NCI-H1417 treated with DMSO at 0.1 percent for 48 hours (cell line): ENCODE measurements at places on chromosomes 4 and X.
A peak's percentile ranks its signal among the peaks of the same experiment; 100 is the strongest.

DNA sequence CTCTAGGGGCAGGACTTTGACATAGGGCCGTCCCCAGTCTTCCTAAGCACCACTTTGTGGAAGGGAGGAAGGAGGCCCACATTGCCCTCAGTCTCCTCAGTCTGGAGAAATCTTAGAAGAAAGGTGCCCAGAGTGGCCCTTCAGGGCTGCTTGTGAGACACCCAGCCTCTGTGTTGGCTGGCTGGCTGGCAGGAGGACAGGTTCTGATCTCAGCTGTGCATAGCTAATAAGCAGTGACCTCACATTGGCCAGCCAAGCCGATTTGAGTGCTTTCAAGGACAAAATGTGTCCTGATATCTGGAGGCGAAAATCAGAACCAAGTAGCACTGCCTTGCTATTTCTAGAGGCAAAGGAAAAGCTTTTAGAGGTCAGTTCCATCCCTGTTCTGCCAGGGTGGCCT is 211.5 kb downstream of the BCOR start:
- DNase-seq, result no peak

DNA sequence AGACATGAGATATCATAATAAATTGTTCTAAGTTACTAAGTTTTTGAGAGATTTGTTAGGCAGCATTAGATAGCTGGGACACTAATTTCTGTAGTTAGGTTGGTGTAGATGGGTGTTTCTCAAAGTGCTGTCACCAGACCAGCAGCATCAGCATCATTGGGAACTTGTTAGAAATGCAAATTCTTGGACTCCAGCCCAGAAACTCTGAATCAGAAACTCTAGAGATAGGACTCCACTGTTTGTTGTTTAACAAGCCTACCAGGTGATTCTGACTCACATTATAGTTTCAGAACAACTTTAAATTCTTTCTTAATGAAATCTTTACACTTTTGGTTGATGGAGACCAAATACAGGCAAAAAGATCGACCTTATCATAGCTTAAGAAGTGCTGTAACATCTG is 173.7 kb downstream of the PABPC4L start:
- DNase-seq, result no peak

DNA sequence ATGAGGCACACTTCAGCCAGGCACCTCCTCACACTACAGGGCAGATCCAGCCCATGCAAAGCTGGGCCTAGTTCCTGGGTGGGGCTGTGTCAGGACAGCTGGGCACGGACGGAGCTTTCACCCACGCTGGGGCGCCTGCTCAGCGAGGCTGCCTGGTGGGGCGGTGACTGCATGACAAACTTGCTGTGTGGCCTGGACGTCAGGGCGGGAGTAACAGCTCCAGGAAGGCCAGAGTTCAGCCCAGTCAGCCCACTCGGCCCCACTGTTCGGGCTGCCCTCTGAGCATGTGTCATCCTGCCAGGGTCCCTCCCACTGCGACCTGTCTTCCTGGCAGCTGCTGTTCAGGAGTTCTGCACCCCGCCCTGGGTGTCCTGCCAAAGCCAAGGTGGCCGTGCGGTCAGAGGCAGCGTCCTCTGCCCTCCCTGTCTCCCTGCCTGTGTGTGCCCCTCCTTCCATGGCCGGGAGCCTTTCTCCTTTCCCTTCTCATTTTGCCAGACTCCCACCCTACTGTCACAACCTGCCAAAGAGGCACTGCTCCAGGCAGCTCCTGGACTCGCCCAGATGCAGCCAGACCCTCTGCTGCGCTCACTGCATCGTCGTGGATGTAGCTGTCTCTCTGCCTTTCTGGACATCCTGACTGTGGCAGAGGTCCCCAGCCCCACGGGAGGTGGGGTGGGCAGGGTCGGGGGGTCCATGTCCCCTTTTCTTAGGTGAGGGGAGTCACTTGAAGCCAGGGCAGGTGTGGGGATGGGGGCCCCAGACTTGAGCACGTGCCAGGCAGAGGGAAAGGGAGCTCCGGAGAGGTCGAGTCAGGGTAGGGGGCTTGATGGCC is 33.0 kb upstream of the KIAA0232 start:
- no peak for DNase-seq

GRCh38 chr4:112592717-112593116 is 44.0 kb downstream of the ZGRF1 start:
- DNase-seq, result no peak

GRCh38 chr4:101066626-101067170 is 280.6 kb downstream of the PPP3CA start:
- no peak for DNase-seq

GRCh38 chr4:89658701-89659024 is 178.3 kb downstream of the SNCA start:
- DNase-seq, result no peak

- no peak for DNase-seq
Measured at GRCh38 chr4:186149872-186150271, 41.5 kb upstream of the CYP4V2 start.

DNA sequence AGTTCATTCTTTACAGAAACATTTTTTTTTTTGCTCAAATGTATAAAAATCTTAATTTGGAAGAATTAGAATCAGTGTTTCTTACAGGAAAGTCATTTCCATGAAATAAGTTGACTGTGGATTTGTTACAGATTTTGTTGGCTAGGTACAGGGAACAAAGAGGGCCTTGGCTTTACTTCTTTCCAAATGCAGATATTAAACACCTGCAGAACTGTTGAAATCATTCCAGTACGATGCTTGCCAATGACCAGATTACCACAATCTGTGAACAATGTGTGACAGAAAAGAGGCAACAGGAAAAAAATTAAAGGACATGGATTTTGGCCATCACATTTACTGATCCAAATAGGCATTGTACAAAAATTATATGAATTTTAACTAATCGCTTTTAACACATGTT is 70.8 kb downstream of the ANXA10 start:
- DNase-seq, result no peak

GRCh38 chrX:24465532-24465865 is 413 bp downstream of the PDK3 start:
- DNase-seq, result no peak

GRCh38 chr4:84870398-84871163 is 95.9 kb downstream of the WDFY3 start:
- DNase-seq, result no peak

DNA sequence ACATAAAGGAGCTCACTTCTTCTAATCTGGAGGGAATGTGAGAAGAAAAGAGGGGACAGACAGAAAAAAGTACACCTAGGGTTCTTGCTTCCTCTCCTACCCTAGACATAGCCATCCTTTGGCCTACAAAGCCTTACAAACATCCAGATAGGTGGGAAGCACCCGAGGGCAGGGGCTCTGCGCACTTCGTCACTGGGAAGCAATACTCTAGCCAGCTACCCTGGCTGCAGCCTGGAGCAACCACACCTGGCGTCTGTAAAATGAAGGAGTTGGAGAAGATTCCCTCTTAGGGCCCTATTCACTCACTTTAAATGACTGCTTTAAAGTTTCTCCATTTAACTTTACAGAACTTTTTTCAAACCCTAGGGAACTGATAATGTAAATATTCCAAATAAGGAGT is 65.7 kb upstream of the NOCT start:
- DNase-seq, result no peak

GRCh38 chr4:955931-956381 is 17.4 kb downstream of the DGKQ start:
- no peak for DNase-seq

DNA sequence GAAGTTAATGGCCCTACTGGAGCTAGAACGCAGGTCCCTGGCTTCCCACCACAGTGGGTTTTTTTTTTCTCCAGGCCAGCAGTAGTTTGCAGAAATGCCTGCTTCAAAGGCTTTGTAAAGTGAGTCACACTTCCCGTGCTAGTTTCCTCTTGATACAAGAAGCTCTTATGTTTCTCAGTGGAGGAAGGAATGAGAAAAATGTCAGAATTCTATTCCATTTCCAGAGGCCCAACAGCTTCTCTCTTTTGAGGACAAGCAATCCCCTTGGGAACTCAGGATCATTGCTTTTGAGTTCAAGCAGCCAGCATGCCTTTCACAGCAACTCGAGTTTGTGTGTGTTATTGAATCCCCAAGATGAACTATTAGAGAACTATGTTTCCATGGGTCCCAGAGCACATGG is 134.3 kb downstream of the GUCY2F start:
- no peak for DNase-seq

- no peak for DNase-seq
Measured at GRCh38 chr4:145814246-145814645, 124.4 kb downstream of the ZNF827 start.

- DNase-seq, result peak; percentile 34
Measured at GRCh38 chr4:10015140-10015753, 6.0 kb downstream of the SLC2A9 start.

- DNase-seq, result no peak
Measured at GRCh38 chrX:148774276-148774675, 273.9 kb downstream of the AFF2 start.

DNA sequence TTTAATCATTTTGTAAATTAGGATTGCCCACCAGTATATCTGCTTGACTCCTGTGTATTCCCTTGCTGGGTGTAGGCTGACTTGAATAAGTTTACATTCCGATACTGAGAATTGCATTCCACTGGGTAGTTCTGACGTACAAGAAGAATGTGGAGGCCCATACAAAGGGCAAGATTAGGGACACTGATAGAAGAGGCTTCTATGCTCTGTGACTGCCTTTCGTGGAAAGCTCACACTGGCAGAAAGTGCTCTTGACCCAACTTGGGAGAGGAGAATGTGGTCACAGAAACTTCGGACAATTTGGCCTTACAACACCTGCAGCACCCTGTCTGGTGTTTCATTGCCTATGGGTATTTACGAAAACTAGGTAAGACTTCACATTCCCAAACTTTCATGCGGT is 126.3 kb downstream of the RAPGEF2 start:
- DNase-seq, result no peak

- no peak for DNase-seq
Measured at GRCh38 chr4:121464854-121465253, 84.0 kb upstream of the QRFPR start.

- no peak for DNase-seq
Measured at GRCh38 chr4:19512086-19512485, 739.6 kb upstream of the SLIT2 start.

DNA sequence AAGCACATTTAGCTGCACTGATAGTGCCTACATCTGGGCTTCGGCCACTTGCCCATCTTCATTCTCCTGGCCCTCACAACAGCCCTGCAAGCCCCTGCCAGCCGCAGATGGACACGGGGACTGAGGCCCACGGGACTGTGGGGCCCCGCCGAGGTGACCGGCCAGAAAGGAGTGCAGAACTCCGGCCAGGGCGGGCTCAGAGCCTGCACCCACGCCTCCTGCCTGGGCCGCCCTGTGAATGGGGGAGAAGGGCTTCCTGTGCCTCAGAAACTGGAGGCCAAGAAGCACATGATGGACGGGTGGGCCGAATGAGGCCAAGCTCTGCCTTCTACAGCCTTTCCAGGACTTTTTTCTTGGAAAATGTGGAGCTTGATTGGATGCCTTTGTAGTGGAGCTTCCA is 35.7 kb upstream of the HGFAC start:
- no peak for DNase-seq

GRCh38 chrX:154661170-154661569 is 7.8 kb upstream of the CTAG2 start:
- DNase-seq, result no peak

GRCh38 chr4:31089815-31090214 is 369.6 kb downstream of the PCDH7 start:
- DNase-seq, result no peak

- DNase-seq, result no peak
Measured at GRCh38 chr4:140829825-140830224, 73.6 kb upstream of the TBC1D9 start.

DNA sequence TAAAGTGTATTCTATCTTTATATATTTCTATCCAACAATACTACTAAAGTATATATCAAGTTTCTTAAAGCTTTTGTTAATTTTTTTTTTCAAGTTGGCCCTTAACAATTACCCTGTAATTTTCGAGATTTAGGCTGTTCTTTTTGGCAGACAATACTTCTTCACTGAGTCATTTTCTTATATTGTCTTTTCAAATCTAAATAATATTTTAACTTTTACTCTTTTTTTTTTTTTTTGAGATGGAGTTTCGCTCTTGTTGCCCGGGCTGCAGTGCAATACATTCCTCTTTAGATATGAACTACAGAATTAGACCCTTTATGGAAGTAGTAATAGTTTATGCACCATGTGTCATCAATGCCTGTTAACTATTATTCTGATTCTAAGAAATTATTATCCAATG is 120.7 kb downstream of the GLRA3 start:
- DNase-seq, result no peak

DNA sequence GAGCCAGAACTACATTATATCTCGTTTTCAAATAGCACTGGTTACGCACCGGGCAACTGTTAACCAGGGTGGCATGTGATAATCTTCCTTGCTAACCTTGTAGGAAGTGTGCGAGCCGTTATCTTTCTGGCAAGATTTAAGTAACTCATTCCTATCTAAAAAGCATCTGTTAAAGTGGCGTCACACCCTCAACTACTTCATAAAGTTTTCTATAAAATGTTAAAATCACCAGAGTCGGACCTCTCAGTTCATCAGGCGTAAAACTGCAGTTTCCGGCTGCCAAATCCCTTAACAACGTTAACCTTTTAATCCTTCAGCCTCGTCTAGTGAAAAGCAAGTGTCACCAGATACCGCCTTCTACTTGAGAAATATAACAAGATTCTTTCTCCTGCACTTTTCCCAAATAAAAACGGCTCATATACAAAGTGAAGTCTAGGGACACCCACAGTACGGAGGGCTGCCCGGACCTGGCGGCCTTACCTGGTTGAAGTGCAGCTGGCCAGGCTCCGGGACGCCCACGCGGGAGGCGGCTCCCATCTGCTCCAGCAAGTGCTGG is 1.2 kb downstream of the SLC39A8 start:
- no peak for DNase-seq

DNA sequence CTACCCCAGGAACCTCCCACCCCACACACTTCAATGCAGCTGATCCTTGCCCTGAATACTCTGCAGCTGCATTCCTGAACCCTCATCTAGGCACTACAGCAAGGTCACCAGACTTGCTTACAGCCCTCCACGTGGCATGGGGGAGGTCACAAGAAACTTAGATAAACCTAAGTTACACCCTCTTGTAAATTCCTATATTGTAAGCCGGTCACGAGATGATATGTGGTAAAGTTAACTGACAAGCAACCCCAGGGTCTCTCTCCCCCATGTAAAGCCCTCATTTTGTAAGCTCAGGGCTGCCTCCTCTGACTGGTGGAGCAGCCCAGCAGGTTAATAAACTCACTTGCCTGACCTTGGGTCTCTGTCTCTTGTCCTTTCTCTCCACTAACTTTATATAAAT is 570.7 kb downstream of the PCDH7 start:
- DNase-seq, result no peak

- no peak for DNase-seq
Measured at GRCh38 chr4:149980121-149980682, 98.0 kb upstream of the DCLK2 start.

DNA sequence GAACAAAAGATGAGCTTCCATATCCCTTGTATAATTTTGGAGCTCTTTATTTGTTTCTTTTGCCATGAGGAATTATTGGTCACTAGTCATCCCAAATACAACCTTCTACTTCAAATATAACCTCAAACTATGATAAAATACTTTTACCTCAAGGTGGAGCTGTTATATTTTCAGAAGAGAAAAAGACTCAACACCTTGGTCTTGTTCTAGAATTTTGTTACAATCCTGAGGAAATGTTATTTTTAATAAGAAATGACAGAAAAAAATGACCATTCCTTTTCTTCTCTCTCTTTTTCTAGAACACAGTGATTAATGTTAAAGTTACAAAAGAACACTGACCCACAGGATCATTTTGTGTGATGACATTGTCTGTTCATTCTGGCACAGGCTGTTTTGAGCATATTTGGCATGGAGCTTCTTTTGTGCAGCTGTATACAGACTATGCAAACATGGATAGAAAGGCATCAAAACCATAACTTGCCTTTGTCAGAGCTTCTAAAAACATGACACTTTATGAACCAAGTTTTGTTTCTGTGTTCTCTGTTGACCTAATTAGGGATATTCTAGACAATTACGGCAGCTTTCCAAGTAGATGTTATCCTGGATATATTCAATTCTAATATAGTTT is 159.6 kb upstream of the CTSO start:
- no peak for DNase-seq
